ENCODE measurements at places on chromosomes 6 and 20.
A peak's percentile ranks its signal among the peaks of the same experiment; 100 is the strongest.

DNA sequence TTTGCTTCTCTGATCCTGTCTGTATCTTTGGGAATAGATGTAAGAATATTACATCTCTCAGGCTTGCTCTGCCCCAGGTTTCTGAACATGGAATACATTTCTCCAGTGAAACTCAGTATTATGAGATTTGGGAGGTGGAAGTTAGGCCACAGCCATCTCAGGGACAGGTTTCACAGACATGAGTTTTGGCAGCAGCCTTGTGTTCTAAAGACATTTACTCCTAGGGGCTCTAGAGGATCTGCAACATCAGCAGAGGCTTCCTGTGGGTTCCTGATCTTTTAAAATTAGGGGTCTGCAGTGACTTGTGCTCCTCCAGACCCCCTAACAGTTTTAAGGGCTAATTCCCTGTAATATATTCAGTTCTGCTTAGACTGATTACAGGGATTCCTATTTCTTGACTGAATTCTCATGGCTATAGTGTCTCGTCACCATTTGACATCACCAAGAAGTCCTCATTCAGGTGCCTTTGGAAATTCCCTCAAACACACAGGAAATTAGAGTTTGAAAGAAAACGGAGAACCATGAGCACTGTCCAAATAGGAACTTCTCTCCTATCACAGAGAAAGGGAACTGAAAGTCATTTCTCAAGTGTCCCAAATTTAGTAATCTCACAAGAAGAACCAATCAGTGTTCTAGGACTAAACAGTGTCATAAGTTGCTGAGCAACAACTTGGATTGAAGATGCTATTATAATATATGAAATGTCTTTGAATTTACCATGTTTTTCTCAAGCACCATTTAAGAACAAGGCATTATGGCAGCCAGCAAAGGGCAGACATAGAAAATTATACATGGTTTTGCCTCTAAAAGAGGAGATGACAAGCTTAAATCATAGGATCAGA is 2.5 kb upstream of the HLA-DRA start:
- DNase-seq: no peak

GRCh38 chr20:24318569-24319352 is 150.7 kb upstream of the SYNDIG1 start:
- DNase-seq: no peak

DNA sequence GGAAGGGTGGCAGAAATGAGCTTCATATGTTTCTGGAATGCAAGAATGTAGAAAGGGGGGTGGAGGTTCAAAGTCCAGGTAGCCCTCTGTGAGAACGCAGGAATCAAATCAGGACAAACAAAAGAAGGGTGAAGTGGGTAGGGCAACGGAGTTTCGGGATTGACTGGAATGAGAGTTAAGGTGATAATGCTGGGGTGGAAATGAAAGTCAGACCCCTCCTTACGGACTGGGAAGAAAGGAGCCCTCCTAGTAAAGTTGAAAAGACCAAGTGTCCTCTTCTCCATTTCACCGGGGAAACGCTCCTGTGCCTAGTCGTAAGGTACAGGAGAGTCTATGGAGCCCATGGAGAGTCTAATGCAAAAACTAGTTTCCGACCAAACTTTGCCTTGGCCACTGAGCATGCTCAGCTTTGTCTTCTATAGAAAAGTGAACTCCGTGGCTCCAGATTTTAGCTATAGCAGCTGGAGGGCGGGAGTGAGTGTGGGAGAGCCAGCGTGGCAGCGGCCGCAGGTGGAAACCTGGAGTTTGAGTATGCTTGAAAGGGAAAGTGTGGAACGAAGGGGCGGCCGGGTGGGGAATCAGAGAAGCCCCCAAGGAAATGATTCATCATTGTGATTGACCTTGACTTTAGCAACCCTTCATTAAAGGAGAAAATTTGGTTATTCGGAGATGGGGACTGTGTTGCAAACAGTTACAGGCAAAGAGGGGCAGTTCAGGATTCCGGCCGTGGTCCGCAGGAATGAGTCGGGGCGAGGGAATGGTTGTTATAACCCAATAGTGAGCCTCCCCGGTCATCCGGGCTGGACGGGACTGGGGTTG is 1.3 kb upstream of the LRRC1 start:
- DNase-seq: peak; percentile 88

DNA sequence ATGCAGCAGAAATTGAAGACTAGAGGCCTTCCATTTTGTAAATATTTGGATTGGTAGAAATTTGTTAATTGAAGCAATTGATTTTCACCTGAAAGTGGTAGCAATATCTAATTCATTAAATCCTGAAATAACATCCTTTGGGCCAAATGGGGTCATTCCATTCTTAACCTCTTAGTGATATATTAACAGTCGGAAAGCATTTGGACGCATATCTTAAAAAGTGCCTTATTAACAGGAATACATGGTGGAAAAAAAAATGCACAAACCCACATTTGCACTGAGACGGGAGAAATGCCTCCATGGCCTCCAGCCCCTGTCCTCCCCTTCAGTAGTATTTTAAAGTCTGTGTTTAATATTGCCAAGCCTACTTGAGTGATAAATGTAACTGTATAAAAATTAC is 205.5 kb downstream of the TFAP2B start:
- no peak for DNase-seq

GRCh38 chr6:146847426-146847825 is 248.7 kb downstream of the ADGB start:
- no peak for DNase-seq

DNA sequence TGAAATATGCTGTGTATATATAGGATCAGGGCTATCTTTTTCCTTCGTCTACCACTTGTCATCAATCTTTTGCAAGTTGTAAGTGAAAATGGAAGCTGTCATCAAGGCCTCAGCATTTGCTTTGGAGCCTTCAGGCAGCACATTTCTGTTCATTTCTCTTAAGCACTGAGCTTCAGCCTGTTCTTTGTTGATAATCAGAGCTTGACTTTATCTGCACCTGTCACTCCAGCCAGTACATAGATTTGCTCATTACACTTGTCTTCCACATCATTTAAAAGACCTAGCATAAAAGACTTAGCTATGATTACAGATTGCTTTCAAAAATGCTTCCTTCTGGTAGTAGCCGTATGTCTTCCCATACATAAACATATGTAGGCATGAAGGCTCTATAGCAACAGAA is 189.8 kb upstream of the GRIK2 start:
- no peak for DNase-seq

DNA sequence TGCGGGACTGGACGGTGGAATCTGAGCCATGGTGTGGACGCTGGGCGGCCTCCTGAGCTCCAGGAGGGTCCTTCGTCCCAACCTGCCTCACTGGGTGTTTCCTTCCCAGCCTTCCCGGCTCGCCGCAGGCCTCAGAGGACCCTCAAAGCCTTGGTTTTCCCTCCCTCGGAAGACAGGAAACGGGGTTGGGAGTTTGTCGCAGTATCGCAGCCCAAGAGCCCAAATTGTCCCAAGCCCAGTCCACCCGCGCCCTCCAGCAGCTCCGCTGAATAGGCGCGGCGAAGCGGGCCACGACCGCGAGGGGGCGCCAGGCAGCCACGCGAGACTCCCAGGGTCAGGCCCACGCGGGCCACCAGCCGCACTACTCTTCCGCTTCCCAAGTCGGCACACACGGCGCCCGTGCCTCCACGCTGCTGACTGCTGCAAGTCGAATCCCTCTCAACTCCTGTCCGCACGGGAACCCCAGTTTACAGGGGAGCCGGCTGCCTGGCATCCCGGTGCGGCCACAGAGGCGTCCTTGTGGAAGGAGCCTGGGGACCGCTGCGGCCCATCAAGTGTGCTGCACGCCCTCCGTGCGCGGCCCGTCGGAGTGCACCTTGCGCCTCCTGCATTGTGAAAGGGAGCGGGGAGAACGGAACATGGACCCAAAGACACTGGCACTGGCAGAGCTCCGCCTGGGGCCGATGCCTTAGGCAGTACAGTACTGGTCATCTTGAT is 40.4 kb upstream of the HMGA1 start:
- DNase-seq: peak; percentile 79

DNA sequence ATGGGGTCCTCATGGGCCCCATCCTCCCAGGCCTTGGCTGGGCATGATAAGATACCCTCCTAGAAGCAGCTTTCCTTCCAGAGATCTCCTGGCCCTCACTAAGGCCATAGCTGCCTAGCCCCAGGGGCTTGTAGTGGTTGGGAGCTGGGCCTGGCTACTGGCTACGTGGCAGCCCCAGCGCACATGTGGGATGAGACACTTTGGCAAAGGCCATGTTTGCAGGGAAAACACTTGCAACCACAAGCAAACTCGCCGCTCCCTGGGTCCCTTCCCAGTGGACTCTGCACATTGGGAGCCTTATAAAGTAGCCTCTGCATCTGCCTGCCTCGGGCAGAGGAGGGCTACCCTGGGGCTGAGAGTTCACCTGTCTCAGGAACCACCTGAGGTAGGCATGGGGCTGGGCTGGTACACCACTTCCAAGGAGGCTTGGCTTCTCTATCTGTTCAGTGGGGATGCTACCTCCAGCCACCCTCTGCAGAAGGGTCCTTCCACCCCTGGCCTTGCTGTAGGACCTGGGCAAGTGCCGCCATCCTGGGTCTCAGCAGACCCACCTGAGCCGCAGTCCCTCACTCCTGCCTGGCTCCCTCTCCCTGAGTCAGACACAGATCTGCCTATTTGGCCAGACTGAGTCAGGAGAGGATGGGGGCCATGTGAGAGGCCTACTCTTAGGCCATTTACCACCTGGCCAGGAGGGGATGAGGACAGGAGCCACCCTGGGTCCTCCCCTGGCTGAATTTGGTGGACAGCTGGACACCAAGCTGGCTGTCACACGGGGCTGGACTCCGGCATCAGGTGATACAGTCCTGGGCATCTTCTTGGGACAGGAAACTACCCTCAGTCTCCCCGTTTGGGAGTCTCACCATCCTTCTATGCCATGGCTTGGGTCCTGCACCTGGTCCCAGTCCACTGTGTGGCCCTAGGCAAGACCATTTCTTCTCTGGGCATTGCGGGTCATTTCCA is at the start of gene BPIFB2:
Gene BPIFB2 (plus strand): TSS at position 329 of the 960 bp plus-strand sequence. CDS start 871 bp downstream, outside the sequence.
- no peak for DNase-seq

DNA sequence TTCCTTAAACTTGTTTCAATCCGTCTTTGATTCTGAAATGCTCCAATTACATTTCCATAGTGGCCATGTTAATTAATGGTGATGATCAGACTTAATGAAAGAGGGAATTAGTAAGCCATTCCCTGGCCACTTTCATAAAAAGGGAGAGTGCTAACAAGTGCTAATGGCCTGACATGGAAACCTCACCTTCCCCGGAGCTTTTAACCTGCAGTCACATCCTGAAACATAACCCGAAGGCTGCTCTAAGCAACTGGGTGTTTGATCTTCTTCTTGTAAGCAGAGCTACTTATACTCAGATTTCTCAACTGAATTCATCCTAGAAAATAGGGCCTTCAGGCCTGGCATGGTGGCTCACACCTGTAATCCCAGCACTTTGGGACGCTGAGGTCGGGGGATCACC is 67.1 kb upstream of the ZMYND8 start:
- DNase-seq: no peak

DNA sequence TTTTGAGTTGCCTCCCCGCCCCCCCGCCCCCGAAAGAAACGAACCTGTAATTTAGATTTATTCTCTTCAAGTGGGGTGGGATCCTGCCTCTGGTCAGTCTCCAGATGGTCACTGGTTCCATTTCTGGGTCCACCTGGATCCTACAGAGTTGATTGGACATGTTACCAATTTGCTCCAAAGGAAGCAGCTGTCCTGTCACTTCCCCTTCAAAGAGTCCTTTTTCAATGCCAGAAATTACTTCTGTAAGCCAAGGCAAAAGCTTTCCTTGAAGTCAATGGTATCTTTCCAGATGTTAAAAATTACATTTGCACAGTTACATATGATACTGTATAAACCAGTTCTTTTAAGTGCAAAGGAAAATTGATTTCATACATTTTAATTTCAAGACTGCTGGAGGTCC is 12.0 kb upstream of the ANKRD60 start:
- DNase-seq: no peak

DNA sequence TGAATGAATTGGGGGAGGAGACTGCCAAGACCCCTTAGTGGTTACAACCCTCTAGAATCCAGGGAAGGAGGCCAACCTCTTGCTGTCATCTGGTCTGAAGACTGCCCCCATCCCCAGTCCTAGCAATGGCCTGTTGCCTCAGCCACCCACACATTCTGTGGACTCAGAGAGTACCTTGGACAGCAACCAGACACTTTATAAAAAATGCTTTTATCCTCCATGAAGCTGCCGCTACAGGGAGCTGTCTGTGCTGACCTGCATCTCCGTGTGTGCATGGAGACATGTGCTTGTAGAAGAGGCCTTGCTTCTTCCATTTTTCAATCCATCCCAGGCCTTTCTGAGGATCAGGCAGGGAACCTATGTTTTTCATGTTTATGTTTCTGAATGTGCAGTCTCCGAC is 15.2 kb downstream of the CDH22 start:
- DNase-seq: peak; percentile 80

- DNase-seq: no peak
These were observed 408.6 kb upstream of the IMPG1 start for GRCh38 chr6:76481101-76481500.

DNA sequence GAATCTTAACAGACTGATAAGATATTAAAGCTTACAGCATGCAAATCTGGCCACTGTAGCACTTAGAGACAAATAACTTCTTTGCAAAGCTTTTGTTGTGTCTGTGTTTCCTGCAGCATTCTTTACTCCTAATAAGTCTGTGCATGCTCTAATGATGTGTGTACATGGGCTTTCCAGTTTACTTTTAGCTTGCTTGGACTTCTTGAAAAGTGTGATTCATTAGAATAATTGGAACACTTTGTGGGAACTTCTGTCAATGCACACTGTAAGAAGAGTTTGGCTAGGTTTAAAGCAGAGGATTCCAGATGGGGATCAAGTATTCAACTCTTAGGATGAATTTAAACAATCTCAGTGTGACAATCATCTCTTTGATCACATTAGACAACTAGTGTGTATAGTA is 22.1 kb upstream of the TINAG start:
- no peak for DNase-seq

- no peak for DNase-seq
These were observed 45.4 kb upstream of the CCN6 start for GRCh38 chr6:112008482-112008881.

DNA sequence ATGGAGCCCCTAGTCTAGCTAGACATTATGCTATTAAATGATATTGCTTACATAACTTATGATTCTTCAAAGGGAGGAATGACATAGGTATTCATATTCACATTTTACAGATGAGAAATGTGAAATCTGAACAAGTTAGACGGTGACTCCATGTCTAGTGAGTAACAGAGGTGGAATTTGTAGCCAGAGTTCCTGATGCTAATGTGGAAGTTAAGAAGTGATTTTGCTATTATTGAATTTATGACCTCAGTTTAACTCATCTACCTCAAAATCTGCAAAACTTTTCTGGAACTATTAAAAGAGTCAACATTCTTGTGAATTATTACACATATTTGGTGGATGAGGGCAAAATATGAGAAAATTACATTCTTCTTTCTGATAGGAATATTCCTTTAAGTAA is 347.6 kb upstream of the MMS22L start:
- no peak for DNase-seq

All from Caco-2 (cell line).